Myocyte (in vitro differentiated cells): ENCODE measurements at places on chromosomes 11 and 22. TPM values are rescaled to one million over a fixed set of nuclear protein-coding genes. Genes with fewer than 3 reads are reported as not detected.

- no peak for DNase-seq
Observed at GRCh38 chr11:45174168-45174835, 27.9 kb downstream of the PRDM11 start.

DNA sequence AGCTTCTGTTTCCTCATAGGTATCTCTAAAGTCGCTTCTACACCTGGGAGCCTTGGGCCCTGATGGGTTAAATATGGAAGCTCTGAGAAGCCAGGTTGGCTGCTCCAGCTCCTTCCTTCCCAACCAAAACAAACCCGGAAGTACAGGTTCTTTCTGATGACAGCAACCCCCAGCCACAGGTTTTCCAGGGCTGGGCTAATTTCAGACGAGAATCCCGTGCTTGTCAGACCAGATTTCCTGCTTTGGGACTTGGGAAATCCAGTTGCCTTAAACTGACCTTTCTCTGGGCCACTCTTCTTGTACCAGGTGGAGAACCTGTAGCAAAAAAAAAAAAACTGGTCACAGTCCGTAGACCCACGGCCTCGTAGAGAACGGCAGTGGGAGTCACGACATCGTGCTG lies 51.9 kb downstream of the RBX1 start:
- DNase-seq: no peak

DNA sequence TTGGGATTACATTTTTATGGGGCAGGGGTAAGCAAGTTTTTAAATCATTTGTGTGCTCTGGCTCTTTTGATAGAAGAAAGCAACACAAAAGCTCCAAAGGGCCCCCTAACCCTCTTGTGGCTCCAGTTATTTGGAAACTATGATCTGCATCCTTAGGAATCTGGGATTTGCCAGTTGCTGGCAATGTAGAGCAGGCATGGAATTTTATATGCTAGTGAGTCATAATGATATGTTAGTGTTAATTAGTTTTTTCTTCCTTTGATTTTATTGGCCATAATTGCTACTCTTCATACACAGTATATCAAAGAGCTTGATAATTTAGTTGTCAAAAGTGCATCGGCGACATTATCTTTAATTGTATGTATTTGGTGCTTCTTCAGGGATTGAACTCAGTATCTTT lies 10.1 kb downstream of the RAG1 start:
- peak; percentile 79 for DNase-seq

DNA sequence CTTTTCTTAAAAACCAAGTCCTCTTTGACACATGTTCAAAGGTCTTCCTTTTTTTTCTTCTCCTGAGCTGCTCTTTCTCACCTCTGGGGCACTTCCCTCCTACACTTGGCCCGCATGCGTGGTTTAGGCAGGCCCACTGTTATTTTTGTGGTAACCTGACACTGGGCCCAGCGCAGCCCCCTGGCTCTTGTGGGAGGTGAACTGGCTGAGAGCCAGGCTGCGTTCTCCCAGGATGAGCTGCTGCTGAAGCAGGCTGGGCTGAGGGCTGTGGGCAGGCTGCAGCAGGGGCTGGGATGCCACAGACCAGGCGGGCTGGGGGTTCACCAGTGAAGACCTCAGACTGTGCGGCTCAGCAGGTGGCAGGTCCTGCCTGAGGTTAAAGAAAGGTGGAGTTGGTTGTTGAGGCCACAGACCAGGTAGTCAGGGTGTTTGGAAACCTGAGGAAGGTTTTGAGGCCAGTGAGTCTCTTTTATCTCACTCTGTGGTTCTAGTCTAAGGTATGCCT lies 72.4 kb downstream of the TEAD1 start:
- DNase-seq: peak; percentile 94

GRCh38 chr11:17513853-17514252 lies 30.4 kb downstream of the USH1C start:
- no peak for DNase-seq

DNA sequence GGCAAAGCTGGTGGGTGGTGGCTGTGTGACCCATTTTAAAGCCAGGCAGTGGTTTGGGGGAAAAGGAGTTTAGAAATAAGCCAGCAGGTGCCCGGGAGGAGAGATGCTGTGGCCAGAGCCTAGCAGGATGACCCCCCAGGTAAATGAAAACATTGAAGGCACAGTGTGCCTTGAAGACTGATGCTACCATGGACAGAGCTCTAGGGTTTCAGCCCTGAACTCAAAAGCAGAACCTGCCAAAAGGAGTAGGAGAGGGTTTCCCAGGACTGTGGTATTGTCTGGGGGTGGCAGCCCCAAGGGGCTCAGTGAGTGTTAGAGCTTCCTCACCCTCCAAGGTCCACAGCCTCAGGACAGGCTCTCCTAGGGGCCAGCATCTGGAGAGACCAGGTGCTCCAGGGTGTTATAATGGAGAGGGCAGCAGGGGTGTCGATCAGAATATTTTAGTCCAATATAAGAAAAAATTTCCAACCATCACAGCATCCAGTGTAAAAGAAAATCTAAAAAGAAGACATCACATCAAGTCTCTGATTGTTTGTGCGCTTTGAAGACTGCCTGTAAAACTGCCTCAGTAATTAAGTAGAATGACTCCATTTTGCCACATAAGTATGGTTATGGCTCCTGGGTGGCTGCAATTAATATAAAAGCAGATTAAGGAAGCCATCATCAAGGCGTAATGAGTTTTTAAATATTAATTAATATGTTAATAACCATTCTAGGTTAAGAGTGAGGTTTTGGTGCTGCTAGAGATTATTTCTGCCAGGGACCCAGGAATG lies 88.6 kb upstream of the LMO1 start:
- DNase-seq: peak; percentile 12

GRCh38 chr22:30393322-30393680 lies 3.5 kb upstream of the SEC14L2 start:
- no peak for DNase-seq

GRCh38 chr11:29676993-29677392 lies 339.8 kb downstream of the KCNA4 start:
- no peak for DNase-seq

- peak; percentile 47 for DNase-seq
Observed at GRCh38 chr11:2697866-2698265, 1.9 kb downstream of the KCNQ1OT1 start.

GRCh38 chr11:10350334-10350733 lies 45.5 kb downstream of the ADM start:
- peak; percentile 74 for DNase-seq

DNA sequence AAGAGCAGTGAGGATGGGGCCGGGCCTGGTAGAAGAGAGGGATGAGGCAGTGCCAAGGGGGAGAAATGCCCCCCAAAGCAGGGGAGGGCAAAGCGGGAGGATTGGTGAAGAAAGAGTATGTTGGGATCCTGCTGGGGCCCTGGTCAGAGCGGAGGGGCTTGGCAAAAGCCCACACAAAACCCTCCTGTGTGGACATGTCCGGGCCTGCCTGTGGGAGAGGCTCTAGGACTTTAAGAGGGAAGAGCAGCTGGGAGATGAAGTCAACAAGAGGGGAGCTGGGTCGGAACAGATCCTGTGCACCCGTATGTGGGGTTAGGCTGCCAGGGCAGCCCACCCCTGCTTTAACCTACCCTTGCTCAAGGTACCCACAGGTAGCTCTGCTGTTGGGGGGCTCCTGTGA lies 25.8 kb downstream of the ART5 start:
- peak; percentile 71 for DNase-seq

- DNase-seq: no peak
Observed at GRCh38 chr11:64559351-64560138, 31.5 kb upstream of the SLC22A12 start.

- DNase-seq: peak; percentile 47
Observed at GRCh38 chr11:68009391-68010089, 587 bp upstream of the ALDH3B1 start.

GRCh38 chr11:95054356-95054755 lies 5.1 kb downstream of the KDM4F start:
- DNase-seq: no peak

GRCh38 chr11:19276859-19277808 lies 36.4 kb upstream of the E2F8 start:
- no peak for DNase-seq

DNA sequence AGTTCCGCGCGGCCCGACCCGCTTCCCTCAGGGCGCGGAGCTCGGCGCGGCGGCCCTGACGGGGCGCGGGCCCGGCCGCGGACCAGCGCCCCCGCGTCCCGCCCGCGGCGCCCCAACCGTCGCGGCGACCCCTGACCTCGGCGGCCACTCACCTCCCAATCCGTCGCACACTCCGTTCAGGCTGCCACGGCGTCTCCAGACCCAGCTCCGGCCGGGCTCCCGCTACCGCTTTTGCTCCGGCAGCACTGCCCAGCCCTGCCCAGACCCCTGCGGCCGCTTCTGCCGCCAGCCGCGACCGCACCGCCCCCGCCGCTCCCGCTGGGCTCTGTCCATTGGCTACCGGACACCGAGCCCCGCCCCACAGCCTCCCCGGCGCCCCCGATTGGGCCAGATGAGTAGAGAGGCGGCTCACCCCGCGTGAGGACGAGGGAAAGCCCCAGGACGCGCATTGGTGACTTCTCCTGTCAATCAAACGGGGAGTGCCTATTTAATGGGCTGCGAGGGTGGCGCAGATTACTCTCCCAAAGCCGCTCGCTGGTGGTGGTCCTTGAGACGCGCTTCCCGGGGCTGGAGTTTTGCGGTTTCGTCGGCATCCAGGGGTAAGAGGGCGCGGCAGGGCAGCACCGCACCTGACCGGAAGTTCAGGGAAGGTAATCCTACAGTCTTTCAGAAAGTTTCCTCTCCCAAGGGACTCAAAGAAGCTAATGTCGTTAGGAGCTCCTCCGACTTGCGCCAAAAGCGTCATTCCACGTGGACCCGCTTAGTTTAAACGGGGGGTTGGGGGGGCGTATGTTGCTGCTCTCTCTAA lies at the start of gene PACSIN2:
PACSIN2 (minus strand) TSS at position 281 of the 808 bp plus-strand sequence. CDS start 103,069 bp downstream, outside the sequence.
- DNase-seq: peak; percentile 99

DNA sequence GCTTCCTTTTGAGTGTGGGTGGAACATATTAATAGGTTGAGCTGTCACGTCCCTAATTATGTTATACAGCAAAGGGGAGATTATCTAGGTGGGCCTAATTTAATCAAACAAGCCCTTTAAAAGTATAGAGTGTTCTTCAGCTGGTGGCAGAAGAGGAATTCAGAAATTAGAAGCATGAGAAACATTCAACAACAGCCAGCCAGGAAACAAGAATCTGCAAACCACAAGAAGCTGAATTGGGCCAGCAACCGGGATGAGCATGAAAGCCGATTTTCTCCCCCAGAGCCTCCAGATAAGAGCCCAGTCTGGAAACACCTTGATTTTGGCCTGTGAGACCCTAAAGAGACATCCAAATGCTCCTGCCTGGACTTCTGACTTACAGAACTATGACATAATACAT lies 105.8 kb upstream of the LDLRAD3 start:
- no peak for DNase-seq

- no peak for DNase-seq
Observed at GRCh38 chr22:45235101-45235777, 5.5 kb downstream of the KIAA0930 start.

DNA sequence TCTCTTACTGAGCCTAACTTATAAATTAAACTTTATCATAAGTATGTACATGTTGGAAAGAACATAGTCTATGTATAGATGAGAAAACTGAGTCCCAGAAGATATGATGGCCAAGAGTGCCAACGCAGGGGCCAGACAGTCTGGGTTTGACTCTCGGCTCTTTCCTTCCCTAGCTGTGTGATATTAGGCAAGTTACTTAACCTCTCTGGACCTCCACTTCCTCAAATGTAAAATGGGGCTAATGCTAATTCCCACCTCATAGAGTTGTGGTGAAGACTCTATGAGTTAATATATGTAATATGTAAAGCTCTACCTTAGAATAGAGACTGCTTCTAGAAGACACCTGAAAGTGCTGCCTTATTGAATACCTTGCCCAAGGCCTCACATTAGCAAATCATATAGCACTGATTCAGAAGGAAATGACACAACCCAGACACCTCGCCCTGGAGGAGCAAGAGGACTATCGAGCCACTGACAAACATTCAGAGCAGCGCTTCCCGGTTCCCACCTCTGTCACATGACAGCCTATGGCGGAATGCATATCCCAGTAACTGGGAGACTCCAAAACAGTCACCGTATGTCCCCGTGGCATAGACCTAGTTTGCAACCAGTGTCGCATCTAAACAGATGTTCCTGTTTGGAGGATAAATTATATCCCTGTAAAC lies 11.3 kb upstream of the CCDC86 start:
- no peak for DNase-seq

DNA sequence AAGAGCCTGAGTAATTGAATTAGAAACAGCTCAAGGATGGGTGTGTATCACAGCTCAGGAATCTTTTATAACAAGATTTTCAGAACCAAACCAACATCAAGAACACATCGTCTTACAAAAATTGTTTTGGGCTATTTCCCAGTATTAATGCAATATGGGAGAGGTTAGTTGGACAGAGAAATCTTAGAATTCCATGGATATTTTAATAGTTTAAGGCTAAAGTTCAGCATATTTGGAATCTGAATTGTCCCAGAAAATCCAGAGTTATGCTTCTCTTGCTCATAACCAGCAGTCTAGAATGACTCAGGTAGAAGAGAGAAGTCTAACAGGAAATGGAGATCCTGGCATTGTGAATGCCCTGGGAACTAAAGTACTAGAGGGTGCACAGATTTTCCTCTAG lies 74.6 kb downstream of the ADM start:
- DNase-seq: peak; percentile 6

DNA sequence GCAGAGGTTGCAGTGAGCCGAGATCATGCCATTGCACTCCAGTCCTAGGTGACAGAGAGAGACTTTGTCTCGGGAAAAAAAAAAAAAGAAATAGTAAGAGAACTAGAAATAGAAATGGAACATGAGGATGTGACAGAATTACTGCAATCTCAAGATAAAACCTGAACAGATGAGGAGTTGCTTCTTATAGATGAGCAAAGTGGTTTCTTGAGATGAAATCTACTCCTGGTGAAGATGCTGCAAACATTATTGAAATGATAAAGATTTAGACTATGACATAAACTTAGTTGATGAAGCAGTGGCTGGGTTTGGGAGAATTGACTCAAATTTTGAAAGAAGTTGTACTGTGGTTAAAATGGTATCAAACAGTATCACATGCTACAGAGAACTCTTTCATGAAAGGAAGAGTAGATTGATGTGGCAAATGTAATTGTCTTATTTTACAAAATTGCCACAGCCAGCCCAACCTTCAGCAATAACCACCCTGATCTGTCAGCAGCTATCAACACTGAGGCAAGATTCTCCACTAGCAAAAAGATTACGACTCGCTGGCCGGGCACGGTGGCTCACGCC lies 13.7 kb downstream of the XNDC1N start:
- DNase-seq: no peak

GRCh38 chr22:41991111-41991510 lies 7.5 kb upstream of the WBP2NL start:
- no peak for DNase-seq

- DNase-seq: no peak
Observed at GRCh38 chr22:46528121-46528610, 9.3 kb downstream of the CELSR1 start.

GRCh38 chr22:24181996-24182899 lies 961 bp downstream of the SUSD2 start:
- DNase-seq: no peak

MS4A15 gene
- total RNA-seq: not detected in 2 replicates

GCAT gene
- 55.5 and 65.0 TPM in 2 replicates for total RNA-seq

OTOG gene
- 0.08 and 0.10 TPM in 2 replicates for total RNA-seq

ART1 gene
- 2.4 and 2.7 TPM in 2 replicates for total RNA-seq

GLB1L2 gene
- not detected in 2 replicates for total RNA-seq

PYGM gene
- 23.5 and 24.9 TPM in 2 replicates for total RNA-seq

BAIAP2L2 gene
- total RNA-seq: 0.10 and 0.45 TPM in 2 replicates

CYP2D6 gene
- not detected in 2 replicates for total RNA-seq
